ENCODE measurements at places on chromosomes 2 and 18. TPM values are rescaled to one million over a fixed set of nuclear protein-coding genes. Genes with fewer than 3 reads are reported as not detected.

The DNAH7 gene
- polyA plus RNA-seq = 0.49 TPM

The ONECUT2 gene
- polyA plus RNA-seq = 0.47 TPM

The KLHL14 gene
- not detected for polyA plus RNA-seq

The PJVK gene
- polyA plus RNA-seq = 3.6 TPM

- no peak for DNase-seq
These were observed 40.6 kb upstream of the PGAP1 start for GRCh38 chr2:196967116-196967515.

DNA sequence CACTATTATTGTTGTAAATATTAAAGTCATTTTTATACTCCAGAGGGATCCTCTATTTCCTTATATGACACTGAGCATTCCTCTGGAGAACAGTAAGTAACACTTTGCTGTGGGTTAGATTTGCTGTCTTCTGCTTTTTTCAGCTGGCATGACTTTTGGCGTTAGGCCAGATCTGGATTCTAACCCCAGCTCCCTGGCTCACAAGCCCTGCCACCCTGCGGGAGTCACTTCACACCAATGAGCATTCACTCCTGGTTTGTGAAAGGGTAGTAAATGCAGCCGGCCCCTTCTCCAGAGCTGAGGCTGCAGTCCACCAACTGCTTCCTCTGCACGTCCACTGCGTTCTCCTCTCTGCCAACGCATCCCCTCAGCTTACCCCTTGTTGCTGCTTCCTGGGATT, 373.8 kb upstream of the RAB6C start:
- no peak for DNase-seq

DNA sequence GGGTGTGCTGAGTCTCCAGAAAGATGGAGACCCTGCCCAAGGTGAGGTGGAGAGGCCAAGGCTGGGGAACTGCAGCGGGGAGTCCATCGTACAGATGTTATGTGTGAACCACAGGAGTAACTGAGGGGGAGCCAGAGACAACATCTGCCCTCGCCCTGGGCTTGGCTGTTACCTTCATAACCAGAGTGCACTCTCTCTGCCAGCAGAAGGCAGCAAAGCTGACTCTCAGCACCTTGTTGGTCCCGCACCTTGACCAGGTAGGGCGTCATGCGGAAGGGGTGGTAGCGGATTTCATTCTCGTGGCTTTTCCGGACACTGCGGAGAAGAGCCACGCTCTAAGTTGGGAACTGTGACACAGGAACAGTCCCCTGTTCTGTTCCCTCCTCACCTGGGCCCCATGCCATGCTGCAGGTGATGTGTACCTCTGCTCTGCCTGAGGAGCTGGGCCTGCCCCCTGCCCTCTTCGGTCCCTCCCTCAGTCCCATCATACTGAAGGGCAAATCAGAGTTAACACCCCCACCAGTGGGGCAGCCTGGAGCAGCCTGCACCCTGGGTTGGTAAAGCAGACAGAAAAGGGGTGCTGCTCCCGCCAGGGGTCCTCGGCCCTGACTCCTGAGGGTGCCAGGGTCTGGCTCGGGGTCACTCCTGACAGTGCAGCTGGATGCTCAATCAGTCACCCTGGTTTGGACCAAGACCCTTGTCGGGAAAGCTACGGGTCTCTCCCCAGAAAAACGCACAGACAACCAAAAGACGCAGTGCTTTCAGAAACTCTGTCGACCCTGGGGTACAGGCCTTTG, 20.3 kb downstream of the PER2 start:
- DNase-seq = no peak

GRCh38 chr2:11008773-11009172, 97.0 kb downstream of the KCNF1 start:
- DNase-seq = no peak

All from A549 (cell line).